Endothelial cell (in vitro differentiated cells): ENCODE measurements at places on chromosomes 3 and 15.
A peak's percentile ranks its signal among the peaks of the same experiment; 100 is the strongest.

DNA sequence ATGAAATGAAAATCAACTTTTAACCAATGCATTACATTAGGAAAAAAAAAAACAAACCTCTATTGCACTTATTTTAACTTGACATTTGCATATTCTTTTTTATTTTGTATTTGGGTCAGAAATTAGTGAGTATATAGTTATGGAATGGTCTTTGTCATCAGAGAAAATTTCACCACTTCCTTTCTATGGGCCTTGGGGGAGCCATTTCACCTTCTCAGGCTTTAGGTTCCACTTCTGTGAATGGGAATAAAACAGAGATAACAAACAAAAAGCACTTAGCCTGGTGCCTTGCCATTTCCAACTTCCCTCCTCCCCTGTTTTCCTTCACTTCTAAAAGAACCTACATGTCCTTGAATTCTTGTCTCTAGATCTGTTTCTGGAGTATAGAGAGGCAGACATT, 168.0 kb upstream of the STT3B start:
- DNase-seq: no peak

DNA sequence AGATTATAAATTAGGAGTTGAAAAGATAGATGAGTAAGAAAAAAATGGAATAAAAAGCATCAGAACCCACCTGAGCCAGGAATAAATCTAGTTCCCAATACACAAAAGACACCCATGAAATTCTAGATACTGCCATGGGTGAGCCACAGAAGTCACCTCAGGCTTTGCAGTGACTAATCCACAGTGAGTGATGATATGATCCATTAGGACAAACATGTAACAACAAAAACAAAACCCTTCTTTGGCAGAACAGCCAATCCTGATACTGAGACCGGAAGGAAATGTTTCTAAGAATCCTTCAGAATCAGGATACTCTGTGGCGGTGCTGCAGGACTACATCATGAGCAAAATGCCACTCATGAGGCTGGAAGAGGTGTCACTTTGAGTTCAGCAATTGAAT, 15.0 kb upstream of the MINDY4B start:
- DNase-seq: no peak

DNA sequence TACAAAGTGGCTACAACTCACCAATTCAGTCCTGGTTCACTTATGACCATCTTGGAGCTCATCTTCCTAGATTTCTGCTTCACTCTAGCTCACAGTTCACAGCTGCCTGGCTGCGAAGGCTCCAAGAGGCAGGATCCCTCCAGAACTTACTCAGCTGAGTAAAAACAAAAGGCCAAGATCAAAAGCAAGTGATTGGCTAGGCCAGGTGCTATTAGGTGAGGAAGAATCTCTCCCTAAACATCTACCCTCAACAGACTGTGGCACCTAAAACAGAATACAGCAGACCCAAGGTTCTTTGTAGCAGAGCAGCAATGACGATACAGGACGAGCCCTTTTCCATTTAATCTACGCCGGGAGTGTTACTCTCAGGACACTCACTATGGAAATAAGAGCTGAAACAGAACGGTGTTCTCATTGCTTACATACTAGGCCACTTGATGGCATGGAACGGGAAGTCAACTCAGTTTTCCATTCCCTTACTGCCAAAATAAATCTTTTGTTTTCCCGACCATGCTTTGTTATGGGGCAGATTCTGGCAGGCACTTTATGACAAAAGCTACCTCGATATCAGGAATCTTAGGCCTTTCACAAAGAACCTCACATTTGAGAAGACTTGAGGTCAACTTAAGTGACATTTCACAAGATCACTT, 901 bp downstream of the ICE2 start:
- DNase-seq: no peak

DNA sequence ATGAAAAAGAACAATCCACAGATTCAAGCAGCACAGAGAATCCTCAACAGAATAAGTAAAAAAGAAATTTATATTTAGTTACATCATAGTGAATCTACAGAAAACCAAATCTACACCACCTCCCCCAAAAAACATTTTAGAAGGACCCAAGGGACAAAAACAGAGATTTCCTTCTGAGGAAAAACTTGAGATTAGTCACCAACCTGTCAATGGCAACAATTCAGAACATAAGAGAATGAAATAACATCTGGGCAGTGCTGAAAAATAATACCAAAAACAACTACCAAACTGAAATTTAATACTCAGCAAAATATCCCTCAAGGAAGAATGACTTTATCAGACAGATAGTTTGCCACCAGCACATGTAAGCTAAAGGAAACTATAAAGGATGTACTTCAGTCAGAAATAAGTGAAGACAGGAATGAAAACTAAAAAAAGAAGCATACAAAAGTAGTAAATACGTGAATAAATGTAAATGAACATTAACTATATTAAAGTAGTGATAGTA, 260.7 kb downstream of the ULK4 start:
- DNase-seq: no peak

- no peak for DNase-seq
These were observed 143.2 kb downstream of the RAP2B start for GRCh38 chr3:153305189-153305588.

DNA sequence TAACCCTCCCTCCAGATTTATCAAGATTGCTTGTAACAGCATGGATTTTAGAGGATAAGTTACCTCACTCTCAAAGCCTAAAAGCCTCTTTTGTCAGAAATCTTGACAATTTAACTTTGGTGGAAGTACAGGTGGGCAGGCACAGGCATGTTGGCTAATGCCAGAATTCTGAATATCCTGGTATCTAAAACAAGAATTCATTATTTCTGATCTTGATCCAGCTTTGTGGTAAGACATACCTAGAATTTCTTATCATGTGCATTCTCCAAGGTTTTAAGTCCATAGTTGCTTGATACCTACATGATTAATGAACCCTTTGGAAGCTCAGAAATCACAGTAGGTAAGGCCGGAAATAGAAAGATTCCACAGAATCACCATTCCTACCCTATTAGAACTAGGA, 109.9 kb upstream of the TTC14 start:
- DNase-seq: no peak

DNA sequence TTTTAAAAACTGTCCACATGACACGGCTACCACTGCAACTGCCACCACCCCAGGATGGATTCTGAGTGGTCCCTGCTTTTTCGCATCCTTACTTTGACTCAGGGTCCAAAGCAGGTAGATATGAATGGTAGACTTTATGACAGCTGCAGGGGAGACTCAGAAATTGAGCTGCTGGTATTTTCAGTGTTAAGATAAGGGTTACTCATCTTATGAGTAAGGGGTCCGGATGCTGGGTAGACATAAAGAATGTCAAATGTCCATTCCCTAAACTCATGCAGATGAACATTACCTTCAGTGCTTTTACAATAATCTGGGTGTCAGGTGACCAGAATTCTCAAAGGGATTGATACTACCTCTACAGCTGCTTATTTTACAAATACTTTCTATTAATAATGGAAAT, 25.9 kb upstream of the BBX start:
- no peak for DNase-seq

DNA sequence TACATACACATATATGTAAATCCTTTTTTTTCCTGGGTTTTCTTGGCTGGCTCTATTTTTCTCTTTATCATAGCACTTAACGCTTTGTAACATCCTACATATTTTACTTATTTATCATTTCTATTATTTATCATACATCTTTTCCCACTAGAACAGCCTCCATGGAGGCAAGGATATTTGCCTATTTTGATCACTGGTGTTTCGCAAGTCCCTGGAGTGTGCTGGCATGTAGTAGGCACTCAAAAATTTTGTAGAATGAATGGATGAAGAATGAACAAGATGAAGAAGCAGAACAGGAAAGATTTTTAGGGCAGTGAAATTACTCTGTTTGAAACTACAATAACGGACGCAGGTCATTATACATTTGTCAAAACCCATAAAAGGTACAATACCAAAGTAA, 83.0 kb upstream of the PTX3 start:
- DNase-seq: no peak

DNA sequence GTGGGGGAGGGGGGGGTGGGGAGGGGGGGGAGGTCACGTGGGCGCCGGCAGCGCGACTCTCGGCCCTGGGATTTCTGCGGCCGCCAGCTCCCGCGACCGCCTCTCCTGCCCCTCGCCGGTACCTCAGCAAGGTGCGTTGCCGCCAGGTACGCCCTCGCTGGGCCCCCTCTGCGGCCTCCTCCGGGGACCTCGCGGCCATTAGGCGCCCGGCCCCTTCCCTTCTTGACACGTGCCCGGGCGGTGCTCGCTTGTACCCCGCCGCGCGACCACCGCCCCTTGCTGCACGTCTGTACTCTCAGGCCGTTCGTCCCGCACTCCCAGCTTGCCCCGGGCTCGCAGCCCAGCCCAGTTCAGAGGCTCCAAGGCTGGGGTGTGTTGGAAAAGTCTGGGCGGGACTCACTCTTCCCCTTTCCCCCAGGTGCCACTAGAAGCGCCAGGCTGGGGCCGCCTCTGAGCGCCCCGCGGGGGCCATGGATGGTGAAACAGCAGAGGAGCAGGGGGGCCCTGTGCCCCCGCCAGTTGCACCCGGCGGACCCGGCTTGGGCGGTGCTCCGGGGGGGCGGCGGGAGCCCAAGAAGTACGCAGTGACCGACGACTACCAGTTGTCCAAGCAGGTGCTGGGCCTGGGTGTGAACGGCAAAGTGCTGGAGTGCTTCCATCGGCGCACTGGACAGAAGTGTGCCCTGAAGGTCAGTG, at the start of gene MAPKAPK3:
TSS of gene MAPKAPK3 (plus strand) at position 56 of the 696 bp plus-strand sequence. CDS start at position 471, 415 bp downstream.
- no peak for DNase-seq

DNA sequence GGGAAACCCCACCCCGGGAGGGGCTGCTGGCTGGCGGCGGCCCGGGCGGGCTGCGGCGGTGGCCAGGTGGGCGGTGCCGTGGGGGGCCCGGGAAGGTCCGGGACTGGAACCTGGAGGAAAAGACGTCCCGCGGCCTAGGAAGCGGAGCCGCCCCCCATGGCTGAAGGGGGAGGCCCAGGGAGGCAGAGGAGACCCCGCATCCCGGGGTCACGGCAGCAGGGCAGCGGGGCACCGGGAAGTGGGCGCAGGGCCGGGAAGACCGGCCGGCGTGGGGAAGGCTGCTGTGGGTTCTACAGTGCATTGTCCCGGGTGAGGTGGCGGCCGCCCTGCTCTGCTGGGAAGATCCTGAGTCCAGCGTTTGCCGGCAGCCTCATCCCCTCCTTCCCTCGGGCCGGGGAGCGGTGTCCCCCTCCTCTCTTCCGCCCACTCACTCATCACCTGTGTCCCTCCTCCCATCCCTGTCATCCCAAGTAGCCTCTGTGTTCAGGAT, 525 bp upstream of the FSTL1 start:
- peak; percentile 35 for DNase-seq

GRCh38 chr3:160876643-160877042, 120.6 kb downstream of the PPM1L start:
- DNase-seq: no peak

GRCh38 chr3:177337541-177338331, 140.5 kb upstream of the TBL1XR1 start:
- DNase-seq: no peak

GRCh38 chr3:132513057-132513456, 84.0 kb upstream of the ACKR4 start:
- no peak for DNase-seq

DNA sequence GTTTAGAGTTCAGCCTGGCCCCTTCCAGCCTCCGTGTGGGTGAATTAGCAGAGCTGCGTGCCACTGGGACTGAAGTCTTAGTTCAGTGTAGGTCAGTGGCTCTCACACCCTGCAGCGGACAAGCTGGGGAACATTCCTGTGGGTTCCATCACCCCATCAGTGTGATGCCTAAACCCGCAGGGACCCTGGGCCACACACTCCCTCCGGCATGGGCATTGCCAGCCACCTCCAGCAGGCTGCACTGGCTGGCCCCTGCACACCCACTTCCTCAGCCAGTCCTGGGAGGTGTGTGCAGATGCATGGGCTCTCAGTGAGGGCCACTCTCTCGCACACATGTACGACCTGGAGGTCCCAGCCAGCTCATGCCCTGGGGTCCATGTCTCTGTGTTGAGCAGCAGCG, 32.1 kb upstream of the TOPBP1 start:
- no peak for DNase-seq

DNA sequence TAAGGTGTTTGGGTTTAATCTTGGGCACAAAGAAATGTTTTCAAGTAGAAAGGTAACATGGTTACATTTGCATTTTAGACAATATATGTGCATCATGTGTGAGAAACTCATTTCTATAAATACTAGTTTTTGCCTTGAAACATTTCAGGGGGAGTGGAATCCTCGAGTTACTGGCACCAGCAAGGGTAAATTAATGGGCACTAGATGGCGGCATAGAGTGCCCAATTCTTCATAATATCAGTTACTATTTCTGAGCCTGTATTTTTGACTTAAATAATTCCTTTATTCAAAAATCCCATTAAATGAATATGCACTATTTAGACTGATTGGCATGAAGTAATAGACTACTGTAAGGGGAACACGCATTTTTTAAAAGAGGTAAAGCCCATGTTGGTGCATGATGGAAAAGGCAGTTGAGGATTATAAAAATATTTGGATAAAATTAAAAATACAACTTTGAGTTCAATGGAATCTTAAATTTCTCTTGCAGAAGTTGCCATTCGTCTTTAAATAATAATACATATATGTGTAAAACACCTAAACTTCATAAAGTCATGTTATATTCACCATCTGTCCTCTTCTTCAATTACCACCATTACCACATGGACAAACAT, 106.3 kb downstream of the ZBTB20 start:
- peak; percentile 31 for DNase-seq

DNA sequence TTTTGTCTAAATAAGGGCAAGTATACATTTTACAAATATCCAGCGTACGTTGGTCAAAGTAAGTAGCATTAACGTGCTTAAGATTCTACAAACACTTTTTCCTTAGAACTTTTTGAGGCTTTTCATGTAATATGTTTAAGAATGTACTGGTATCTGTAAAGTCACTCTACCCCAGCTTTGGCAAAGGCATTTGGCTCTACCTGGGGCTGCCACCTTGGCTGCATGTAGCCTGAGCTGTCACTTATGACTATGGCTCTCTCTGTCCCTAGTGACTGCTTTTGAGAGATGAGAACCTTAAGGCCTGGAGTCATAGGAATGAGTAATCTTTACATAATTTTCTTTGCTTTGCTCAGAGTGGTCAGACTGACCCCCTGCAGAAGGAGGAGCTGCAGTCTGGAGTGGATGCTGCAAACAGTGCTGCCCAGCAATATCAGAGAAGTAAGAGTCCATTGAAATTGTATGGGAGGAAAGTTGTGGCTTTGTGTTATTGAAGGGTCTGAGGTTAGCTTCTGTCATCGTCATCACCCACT, 61.2 kb downstream of the IQGAP1 start:
- no peak for DNase-seq

DNA sequence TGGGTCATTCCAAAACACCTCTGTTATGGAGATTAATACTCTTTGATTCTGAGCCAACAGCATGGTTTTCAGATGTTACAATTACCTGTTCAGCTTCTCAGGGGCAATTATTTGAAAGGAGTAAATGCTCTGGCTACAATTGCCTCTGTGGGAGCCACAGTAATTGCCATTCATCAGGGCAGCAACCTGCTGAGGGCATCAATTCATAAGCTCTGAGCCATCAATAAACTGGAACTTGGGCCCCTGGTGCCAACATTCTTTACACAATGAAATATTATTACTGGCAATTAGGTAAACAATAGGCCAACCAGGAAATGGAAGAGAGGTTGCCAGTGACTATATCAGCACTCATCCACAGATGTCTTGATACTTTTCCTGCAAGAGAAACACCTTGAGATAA, 660.8 kb downstream of the MECOM start:
- DNase-seq: no peak

GRCh38 chr3:173397161-173398110, at the start of gene NLGN1:
NLGN1 (plus strand) TSS chr3:173397744.
- peak; percentile 71 for DNase-seq
